H54 (cell line): ENCODE measurements at places on chromosomes 7 and 10.

- DNase-seq = no peak
Measured at GRCh38 chr7:93860261-93860660, 30.3 kb downstream of the TFPI2 start.

DNA sequence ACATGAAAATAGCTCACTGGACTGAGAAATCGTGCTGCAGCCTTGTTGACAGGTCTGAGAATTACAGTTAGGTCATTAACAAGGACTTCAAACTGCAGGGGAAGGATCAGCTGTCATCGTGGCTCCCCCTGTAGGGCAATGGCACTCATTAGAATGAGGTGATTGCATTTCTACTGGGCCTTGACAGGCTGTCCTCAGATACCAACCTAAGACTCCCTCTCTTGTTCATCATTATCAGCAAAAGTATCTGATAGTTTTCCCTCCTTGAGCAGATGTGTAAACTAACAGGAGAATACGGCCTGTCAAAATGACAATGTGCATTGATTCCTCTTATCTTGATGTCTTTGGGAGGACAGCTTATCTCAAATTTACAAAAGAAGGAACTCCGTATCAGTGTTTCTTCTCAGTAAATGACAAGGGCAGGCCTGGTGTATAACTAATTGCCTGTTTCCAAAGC is 648.5 kb upstream of the LRRN3 start:
- peak; percentile 22 for DNase-seq

GRCh38 chr7:30831227-30831626 is 60.0 kb downstream of the MINDY4 start:
- DNase-seq = no peak

DNA sequence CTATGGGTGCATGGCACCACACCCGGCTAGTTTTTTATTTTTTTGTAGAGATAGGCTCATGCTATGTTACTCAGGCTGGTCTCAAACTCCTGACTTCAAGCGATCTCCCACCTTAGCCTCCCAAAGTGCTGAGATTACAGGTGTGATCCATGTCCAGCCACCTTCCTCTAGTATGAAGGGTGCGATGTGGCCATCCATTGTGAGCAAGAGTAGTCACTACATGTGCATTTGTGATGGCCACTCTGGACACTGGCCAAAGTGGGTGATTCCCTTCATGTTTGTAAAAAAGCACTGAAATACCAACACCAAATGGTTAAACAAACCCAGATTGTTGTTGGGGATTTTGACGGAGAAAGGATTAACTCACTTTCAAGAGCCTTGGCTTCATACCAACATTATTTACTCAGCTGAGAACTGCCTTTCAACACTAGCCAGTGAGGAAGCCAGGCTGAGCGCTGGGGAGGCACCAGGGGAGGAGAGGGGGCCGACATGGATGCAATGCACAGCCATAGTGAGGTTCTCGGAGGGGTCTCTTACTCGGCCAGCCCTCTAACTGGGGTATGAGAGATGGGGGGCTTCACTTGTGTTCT is 198.1 kb upstream of the LYZL2 start:
- no peak for DNase-seq

GRCh38 chr10:82867056-82867455 is 992.1 kb downstream of the NRG3 start:
- no peak for DNase-seq

- DNase-seq = no peak
Measured at GRCh38 chr10:129727071-129727470, 237.0 kb downstream of the EBF3 start.

- DNase-seq = no peak
Measured at GRCh38 chr10:60234551-60234950, 155.1 kb downstream of the ANK3 start.

- DNase-seq = no peak
Measured at GRCh38 chr7:29619848-29620555, 56.4 kb downstream of the PRR15 start.

DNA sequence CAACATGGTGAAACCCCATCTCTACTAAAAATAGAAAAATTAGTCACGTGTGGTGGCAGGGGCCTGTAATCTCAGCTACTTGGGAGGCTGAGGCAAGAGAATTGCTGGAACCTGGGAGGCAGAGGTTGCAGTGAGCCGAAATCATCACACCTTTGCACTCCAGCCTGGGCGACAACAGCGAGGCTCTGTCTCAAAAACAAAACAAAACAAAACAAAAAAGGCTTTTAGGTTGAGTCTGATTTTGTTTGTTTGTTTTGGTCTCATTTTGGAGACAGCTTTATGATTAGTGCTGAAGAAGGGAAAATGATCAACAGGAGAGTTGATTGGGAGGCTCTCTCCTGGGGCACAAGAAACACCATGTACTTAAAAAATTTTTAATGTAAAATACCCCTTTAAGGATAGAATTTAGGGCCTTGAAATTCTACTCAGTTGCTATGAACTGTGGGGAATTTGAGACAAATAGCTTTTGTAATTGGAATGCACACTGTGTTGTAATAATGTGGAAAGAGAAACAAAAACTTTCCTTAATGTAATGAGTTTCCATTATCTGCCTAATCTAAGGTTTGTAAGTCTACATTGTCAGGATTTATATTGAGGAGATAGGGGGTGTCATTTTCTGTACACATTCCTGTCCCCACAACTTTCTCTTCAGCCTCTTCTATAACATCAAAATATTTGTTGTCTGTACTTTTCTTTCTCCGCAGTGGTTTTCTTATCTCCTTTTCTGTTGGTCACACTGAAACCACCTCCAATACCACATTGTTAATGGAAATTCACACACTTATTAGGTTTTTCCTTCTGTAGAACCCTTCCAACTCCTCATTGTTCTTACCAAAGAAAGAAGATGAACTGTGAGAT is 41.3 kb downstream of the ARID5B start:
- DNase-seq = no peak

- peak; percentile 53 for DNase-seq
Measured at GRCh38 chr7:105224884-105225651, 163.7 kb downstream of the SRPK2 start.

DNA sequence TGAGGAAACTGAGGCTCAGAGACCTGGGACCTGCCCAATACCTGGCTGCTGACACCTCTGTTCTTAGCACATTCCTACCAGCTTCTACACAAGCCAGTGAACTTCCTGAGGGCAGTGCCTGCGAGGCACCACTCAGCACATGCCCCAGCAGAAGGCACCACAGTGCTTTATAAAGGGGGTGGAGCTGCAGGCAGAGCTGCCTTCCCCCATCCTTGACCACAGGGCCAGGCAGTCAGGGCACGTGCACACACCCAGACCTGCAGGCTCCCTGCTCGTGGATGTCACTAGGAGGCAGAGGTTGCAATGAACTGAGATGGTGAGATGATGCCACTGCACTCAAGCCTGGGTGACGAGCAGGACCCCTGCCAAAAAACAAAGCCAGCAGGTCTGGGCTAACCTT is 39.2 kb upstream of the TUBB8 start:
- DNase-seq = no peak

DNA sequence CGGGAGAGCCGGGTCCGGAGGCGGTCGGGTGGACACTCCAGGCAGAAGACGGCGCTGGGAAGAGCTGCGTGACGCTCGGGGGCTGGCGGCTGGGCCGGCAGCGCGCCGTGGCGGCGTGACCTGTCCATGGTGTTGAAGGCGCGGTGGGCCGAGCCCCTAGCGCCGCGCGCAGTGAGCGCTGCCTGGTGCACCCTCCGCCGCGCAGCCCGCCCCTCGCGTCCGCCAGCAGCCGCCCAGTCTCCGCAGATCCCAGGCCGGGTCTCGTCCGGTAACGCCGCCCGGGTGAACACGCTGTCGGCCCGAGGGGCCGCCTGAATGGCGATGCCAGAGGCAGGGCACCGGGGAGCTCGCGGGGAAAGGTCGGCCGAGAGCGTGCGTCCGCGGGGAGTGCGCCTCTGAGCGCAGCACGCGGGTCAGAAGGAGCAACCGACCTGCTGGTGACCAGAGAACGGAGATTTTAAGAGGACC is 657 bp upstream of the TMEM178B start:
- DNase-seq = no peak

DNA sequence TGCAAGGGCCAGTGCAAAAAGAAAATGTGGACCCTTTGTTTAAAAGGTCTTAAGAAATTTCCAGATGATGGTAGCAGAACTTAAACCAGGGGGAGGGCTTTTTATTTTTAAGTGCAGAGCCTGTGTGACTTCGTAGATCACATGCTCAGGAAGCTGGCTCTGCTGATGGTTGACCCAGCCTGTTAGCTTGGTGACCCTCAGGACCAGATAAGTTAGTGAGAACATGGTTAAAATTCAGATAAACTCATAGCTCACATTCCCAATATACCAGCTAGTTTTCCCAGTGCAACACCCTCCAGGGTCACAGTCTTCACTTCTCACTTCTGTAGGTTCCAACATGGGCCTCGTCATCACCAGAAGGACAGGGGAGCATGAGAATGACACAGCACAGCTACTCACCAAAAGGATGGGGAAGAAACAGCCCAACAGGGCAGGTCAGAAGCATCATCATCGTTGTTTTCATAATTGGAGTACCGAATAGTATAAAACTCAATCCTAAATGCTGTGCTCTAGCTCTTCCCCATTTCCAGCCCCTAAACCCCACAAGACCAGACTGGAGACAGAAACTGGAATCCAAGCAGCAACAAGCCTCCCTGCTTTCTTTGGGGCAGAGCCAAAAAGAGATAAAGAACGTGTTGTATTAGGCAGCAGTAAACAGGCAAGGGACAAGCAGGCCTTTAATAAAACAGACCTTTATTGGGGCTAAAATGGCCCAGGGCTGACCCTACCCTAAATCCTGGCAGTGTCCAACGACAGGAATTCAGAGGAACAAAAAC is 102.2 kb upstream of the ANKRD1 start:
- no peak for DNase-seq

GRCh38 chr7:86963599-86964230 is 95.7 kb downstream of the ELAPOR2 start:
- no peak for DNase-seq

- no peak for DNase-seq
Measured at GRCh38 chr10:111990734-111991133, 192.8 kb downstream of the GPAM start.

DNA sequence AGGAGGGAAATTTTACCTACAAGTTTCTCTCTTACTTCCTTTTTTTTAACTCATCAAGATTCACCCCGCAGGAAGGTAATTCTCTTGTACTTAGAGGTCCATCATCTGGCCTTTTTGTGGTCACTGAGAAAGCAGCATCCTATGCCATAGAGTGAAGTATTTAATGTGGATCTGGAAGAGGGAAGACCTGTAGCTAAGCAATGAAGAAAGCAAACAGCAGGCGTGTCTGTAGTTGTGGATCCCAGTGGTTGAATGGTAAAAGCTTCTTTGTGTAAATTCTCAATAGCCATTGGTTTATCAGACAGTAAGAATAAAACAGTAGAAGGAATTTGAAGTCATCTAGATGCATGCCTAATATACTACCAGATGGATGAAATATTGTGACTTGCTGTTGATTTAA is 196.4 kb downstream of the ANKRD7 start:
- DNase-seq = no peak

DNA sequence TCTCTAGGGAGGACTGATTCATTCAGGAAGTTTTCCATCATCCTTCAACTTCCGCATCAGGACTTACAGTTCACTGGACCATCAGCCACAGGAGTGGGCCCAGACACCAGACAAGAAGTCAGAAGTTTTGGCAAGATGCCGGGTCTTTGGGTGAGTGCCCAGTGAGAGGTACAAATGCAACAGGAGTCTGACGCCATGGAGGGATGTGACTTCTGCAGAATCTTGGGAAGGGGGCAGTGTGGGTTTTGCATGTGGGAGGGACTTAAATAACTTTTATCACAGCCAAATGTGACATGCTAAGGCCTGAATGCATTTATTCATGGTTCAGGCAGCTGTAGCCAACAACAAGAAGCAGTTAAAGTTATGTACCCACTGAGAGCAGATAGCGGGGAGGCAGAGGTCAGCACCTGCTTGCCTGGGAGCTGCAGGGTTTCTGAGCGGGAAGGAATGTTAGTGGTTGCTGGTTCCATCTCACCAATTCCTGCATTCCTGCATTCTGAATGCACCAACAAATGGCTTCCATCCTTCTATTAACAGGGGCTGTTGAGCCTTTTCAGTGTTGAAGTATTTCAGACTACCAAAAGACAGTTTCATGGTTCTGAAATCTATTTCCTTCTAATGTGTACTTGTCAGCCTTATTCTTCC is 375.2 kb downstream of the PAXIP1 start:
- DNase-seq = no peak

DNA sequence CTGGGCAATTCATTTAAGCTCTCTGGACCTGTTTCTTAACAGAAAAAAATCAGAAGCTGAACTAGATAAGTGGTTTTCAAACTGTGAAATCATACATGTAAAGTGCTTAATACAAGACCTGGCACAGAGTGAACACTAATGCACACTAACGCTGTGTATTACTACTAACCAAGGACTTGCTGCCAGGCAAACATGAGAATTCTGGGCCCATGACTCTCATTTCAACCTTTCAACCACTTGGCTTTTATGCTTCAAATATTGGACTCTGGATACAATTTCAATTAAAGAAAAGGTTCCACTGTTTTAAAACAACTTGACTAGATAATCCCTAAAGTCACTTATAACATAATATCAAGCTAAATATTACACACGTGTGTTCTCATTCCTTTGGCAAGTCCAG is 73.4 kb downstream of the SRPK2 start:
- DNase-seq = no peak

GRCh38 chr10:85433248-85433647 is 933.3 kb downstream of the GRID1 start:
- DNase-seq = no peak

DNA sequence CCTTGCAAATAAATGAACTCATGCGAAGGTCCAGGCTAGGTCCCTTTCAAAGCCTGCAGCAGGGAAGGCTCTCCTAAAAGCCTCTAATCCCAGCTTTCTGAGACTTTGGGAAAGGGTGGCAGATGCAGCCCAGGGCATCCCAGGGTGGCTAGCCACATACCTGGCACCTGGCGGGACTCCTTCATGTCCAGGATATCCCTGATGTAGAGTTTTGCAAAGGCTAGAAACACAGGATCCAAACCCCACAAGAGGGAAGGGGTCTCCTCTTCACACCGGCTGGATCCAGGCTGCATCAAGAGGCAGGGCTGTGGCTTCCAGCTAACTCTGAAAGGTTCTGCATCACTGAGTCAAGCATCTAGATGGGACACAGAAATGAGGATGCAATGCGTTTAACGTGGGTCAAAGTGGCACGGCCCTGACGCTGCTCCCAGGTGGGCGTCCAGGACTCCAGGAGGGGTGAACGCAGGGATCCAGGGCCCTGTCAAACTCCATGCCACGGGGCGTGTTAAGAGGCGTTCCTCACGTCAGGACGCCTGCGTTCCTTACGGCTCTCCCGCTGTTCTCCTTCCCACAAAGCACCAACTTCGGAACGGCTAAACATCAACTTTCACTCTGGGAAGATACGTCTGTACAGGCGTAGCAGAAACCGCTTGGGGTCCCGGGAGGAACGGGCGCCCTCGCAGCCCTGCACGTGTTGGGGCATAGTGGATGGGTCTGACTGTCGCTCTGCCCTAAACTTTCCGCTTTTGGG is 507 bp downstream of the STN1 start:
- peak; percentile 44 for DNase-seq

DNA sequence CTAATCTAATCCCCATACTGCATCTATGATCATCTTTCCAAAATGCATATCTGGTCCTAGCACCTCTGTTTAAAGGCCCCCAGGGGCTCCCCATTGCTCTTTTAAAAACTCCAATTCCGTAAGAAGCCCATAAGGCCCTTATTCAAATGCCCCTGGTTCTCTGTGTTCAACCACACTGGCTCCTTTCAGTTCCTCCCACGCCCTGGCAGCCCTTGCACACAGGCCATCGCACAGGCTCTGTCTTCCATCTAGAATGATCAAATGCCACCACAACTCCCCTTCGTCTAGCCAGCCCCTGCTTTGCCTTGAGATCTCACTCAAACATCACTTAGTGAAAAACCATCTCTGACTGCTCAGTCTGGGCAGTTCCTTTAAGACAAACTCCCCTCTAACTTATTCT is 112.9 kb upstream of the LYZL2 start:
- no peak for DNase-seq
